ENCODE measurements at places on chromosomes 7 and 10.
A peak's percentile ranks its signal among the peaks of the same experiment; 100 is the strongest.

DNA sequence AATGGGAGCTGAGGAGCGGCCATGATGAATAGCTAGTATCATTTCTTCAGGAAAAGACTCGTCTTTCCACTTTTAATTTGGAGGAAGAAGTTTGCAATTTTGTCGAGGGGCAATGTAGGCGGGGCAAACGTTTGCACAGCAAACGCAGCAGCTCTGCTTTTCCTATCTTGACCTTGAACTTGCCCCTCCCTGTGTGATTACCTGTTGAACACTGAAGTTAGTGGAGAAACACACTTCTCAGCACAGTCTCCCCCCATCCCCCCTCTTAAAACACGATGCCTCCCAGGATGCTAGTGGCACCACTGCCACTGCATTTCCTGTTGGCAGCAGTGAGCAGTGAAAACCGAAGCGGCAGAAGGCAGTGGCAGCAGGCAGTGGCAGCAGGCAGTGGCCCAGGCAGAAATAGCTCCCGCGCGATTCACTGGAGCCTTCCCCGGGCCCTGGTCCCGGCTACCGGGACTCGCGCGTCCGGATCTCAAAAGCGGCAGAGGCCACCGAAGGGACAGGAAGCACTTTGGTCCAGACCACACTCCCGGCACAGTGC, at the start of gene EPDR1:
Gene EPDR1 (plus strand): TSS at position 336 of the 544 bp plus-strand sequence. CDS start 300 bp downstream, outside the sequence.
- peak; percentile 43 for DNase-seq

DNA sequence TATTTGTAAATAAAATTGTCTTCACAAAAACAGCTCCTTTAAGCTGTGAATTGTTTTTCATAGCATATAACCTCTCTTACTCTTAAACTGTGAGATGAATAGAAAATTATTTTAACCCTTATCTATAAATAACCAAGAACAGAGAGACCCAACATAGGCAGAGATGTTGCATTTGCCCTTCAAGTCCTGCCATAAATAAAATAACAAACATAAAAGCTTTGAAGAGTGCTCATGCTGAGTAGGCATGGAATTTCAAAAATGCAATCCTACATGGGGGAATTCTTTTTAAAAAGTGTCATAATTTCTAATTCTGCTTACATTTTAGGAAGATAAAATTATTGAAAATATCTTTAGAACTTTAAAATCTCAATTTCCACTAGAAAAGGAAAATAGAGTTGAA, 124.1 kb upstream of the FERD3L start:
- no peak for DNase-seq

DNA sequence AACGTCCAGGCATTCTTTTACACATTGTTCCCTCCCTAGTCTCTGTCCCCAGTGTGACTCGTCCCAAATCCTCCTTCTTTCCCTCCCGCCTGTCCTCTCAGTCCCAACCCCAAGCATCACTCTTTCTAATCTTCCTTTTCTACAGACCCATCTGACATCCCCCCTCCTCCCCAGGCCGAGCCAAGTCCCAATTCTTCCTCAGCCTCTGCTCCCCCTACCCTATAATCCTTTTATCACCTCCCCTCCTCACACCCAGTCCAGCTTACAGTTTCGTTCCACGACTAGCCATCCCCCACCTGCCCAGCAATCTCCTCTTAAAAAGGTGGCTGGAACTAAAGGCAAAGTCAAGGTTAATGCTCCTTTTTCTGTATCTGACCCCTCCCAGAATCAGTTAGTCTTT, 95.1 kb downstream of the MACC1 start:
- DNase-seq = no peak

DNA sequence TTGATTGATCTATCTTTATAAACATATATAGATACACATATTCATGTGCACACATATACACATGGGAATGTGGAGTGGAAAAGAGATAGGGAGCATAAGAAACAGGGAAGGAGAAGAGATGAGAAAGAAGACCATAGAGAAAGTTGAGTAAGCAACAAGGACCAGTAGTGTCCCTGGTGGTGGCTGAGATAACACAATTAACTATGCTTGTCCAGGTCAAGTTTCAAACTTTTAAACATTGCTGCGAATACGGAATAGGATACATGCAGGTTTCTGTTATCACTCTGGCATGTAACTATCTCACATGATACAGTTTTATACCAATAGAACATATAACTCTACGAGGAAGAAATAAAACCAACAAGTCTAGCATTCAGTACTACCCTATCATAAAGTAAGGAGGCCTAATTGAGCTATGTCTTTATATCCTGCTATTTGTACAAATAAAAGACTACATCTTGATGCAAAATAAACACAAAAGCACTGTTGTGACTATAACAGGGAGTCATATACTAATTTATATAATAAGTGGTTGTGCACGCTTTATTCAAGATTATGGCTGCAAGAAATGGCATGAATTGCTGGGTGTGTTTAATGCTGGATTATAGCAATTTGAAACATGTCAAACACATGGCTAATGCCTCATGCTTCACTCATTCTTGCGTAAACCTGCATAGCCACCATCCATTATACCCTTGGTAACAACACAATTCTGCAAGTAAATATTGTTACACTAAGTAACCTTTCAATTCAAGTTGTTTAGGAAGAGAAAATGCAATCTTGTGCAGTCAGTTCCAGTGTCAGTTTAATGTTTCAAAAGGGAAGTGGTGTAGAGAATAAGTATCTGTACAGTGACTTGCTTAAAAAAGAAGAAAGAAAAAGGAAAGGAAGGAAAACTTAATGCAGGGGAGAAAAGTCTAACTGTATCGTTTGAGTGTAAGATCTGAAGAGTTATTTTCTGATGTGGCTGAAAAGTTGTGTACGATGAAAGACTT, 8.2 kb downstream of the FOXP2 start:
- DNase-seq = no peak

- DNase-seq = no peak
Observed at GRCh38 chr7:98810153-98810802, 59.5 kb downstream of the TMEM130 start.

DNA sequence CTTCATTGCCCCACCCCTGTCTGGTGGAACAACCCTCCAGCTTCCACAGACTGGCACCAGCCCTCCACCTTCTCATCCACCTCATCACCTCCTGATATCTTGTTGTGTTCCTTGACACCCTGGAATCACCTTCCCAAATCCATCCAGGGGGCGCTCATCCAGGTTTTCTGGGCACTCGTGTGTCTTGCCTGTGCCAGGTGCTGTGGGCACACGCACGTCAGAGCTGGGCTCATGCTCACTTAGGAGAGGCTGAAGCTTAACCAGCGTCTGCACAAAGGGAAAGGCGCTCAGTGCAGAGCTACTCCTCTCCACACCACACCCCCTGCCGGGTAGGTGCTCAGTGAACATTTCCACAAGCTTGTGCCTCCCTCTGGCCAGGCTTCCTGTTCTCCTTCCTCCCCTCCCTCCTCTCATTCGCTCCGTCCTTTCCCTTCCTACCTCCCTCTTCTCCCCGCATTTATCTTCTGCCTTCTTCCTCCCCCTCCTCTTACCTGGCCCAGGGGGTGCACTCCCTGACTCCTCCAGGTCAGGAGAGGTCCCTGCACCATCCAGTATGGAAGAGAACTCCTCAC, 4.8 kb downstream of the ADCYAP1R1 start:
- no peak for DNase-seq

DNA sequence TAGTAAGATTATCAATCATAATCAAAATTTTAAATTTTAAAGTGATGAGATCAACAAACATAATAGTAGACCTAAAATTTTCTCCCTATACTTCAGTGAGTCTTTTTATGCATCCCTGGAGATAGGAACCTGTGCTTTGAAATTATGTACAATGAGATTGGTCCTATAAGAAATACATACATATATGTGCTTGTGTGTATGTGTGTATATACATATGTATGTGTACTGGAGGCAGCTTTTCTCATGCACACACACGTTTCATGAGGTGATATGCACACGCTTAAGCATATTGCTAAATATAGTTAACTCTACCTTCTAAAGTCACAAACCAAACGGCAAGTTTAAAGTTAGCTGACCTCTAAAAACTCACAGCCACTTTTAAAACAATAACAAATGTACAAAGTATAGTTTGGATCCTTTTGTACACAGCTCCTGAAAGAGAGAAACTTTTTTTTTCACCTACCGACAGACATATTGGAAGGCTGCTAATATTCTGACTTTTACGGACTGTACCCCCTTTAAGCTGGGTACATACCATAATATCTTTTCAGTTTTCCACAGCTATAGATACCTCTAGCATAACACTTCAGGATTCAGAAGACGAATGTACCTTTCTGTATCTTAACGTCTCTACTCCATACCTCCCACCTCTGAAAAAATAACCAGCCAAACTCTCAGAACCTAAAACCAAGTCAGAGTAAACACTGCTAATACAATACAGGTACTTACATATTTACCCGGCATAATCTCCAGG, 3.3 kb downstream of the ITGB1 start:
- DNase-seq = no peak

GRCh38 chr7:100583132-100584053, 2.5 kb downstream of the LRCH4 start:
- peak; percentile 64 for DNase-seq

DNA sequence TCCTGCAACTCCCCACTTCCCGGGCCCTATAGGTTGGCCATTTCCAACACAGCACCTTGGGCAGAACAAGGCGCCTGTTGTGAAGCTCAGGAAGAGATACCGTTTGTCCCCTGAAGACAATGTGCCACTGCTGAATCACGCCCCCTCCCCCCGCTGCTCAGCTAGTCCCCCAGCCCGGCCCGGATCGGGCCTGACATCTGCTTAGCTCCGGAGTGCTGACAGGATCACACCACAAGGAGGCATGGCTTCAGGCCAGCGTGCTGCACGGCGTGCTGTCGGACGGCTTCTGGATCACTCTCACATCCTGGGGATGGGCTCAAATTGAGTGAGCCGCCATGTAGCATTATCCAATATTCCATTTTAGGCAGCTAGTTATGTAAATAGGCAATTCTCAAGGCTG, 62.1 kb upstream of the EFCAB10 start:
- DNase-seq = no peak

DNA sequence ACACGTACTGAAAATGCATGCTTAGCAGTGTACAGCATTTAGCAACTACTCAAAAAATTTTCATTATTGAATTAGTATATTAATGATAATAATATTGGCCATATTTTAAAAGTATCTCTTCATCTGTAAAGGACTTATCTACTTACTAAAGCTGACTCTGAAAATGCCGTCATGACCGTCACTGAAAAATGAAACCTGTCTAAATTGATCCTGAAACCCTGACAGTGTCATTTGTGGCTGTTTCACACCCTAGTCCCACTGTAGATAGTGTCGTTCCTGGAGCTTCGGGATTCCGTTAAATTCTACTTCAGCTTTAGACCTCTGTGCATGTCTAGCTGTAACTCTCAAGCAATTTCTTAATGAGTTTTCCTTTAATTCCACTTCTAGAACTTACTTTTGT, 35.8 kb upstream of the EZH2 start:
- DNase-seq = no peak

- DNase-seq = no peak
Observed at GRCh38 chr10:78729366-78729765, 339.4 kb upstream of the ZMIZ1 start.

- DNase-seq = no peak
Observed at GRCh38 chr7:17315974-17316373, 17.5 kb downstream of the AHR start.

DNA sequence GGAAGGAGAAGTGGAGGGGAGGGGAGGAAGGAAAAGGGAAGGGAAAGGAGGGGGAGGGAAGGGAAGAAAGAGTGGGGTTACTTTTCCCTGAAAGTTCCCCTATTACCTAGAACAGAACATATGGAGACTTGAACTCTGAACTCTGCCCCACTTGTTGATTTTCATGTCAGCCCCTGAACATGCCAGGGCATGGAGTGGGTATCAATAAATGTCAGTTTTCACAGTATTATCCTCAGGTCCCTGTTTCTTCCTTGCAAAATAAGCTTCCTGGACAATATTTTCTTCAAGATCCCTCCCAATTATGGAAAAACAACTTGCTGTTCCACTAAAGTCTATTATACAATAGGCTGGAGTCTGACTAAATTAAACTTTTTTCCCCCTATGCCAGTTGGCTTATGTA, 46.9 kb upstream of the LYZL1 start:
- DNase-seq = no peak

GRCh38 chr7:100837099-100837836, 9.9 kb upstream of the EPHB4 start:
- peak; percentile 81 for DNase-seq

DNA sequence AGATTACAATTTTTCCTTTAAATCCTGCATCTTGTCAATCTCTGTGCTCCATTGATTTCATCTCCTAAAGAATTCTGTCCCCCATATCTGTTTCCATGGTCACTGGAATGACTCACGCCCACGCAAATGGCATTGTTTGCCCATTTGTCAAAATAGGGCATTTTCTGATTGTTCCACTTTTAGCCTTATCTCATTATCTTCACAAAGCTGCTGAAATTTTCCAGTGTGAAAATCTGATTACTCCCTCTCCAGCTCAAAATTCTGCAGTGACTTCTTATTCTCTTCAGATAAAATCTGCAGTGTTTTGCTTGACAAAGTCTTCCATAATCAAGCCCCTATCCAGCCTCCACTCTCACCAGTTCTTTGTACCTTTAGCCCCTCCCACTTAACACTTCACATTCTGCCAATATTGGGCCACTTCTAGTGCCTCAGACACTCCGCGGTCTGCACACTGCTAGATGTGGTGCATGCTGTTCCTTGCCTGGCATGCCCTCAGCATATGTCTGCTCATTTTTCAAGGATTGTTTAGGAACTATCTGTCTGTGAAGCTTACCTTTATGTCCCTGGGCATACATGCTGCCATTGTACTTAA, 33.9 kb upstream of the CTTNBP2 start:
- DNase-seq = no peak

- no peak for DNase-seq
Observed at GRCh38 chr7:69498671-69499070, 99.6 kb upstream of the AUTS2 start.

DNA sequence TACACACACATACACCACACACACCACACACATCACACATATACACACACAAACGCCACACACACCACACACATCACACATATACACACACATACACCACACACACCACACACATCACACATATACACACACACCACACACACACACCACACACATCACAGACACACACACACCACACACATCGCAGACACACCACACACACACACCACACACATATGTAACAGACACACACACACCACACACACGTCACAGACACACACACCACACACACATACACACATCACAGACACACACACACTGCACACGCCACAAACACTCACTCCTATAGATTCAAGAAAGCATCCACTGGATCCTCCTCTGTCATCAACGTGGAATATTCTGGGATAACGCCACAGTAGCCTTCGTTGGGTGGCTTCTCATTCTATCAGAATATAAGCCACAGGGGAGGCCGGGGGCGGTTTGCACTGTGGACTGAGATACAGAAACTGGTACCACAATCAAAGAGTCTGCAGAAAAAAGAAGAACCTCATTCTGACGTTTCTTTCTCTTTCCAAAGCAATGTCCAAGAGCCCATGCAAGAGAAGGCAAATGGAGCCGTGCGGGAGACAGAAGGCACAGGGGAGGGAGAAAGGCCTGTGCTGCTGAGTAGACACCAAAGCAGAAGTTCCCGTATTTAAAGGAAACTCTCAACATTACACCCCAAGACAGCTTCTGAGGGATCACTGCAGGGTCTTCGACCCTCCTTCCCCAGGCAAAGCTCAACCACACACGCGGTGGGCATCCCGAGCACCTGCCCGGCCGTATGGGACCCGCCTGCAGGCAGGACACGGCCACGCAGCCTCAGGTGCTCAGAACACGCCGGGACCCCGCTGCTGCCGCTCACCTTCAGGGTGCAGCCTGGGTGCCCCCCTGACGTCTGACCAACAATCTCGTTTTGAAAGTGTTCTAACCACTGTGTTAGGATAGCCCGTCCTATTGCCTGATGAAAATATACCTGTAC, 321.2 kb downstream of the DNAJB6 start:
- no peak for DNase-seq

GRCh38 chr7:101898106-101898505, 80.7 kb downstream of the CUX1 start:
- no peak for DNase-seq

Measured in CD4-positive, alpha-beta T cell treated with Interleukin-15 for 1 hour (primary cell).